ENCODE measurements at places on chromosomes 1 and 21.

GRCh38 chr1:201383647-201384405 lies 6.3 kb upstream of the TNNT2 start:
- peak; percentile 70 for DNase-seq

GRCh38 chr1:160359559-160360226 lies 7.2 kb upstream of the NHLH1 start:
- DNase-seq = peak; percentile 35

GRCh38 chr1:200373811-200374231 lies 36.0 kb downstream of the ZNF281 start:
- DNase-seq = no peak

- peak; percentile 71 for DNase-seq
Measured at GRCh38 chr1:216183454-216183853, 239.8 kb downstream of the USH2A start.

DNA sequence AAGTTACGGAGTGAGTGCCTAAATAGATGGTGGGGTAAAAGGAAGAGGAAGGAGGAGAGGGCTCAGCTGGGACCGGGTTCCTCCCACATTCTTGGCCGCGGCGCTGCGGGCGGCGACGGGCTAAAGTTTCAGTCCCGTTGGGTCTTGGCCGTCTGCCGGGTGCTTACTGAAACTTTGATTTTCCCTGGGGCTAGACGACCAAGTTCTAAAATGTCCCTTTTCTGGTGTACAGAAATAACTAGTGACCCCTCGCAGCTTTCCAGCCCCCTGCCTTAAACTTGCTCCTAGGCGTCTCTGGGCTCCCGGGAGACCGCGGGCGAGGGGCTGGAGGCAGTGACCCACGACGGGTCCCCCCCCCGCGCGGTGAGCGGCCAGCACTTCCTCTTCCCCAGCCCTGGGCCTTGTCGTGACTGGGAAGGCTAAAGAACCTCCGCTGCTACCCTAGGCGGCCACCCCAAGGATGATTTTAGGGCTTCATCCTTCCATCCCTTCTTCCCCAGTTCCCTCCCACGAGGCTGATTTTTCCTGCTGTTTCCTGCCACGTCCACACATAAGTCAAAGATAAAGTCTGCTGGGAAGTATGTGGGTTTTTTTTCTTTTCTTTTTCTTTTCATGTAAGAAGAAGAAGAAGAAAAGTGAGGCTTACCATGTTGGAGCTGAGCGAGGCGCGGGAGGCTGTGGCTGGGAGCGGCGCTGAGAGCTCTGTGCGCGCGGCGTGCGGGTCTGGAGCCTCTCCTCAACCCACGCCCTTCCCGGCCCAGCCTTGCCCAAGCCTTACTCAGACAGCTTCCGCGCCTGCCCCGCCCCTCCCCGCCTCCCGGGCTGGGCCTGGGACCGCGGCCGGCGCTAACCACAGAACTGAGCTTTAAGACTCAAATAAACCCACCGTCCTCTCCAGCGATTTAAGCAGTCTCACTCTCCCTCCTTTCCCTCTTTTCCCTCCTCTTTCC lies at the start of gene S100A11:
Gene S100A11 (minus strand): TSS at position 738 of the 950 bp plus-strand sequence. CDS start 89 bp downstream, at position 649.
- peak; percentile 89 for DNase-seq

- no peak for DNase-seq
Measured at GRCh38 chr1:229196404-229197264, 74.3 kb upstream of the RAB4A start.

DNA sequence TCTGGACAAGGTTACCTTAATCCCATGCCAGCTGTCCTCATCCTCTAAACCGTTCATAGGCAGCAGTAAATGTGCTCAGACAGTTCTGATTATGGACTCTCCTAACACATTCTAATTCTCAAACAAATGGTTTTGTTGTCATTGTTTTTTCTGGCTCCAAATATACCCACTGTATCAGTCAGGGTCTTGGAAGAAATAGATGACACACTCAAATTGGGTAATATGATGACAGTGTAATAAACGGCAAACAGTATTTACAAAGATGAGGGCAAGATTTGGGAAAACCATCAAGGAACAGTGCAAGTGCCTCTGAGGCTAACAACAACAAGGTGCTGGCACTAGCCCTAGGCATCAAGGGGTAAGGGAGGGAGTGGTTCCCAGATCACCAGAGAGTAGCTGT lies 4.3 kb upstream of the CDC20 start:
- no peak for DNase-seq

- DNase-seq = no peak
Measured at GRCh38 chr1:183862967-183863366, 58.0 kb downstream of the RGL1 start.

GRCh38 chr1:62676611-62677356 lies 11.4 kb downstream of the DOCK7 start:
- peak; percentile 5 for DNase-seq

DNA sequence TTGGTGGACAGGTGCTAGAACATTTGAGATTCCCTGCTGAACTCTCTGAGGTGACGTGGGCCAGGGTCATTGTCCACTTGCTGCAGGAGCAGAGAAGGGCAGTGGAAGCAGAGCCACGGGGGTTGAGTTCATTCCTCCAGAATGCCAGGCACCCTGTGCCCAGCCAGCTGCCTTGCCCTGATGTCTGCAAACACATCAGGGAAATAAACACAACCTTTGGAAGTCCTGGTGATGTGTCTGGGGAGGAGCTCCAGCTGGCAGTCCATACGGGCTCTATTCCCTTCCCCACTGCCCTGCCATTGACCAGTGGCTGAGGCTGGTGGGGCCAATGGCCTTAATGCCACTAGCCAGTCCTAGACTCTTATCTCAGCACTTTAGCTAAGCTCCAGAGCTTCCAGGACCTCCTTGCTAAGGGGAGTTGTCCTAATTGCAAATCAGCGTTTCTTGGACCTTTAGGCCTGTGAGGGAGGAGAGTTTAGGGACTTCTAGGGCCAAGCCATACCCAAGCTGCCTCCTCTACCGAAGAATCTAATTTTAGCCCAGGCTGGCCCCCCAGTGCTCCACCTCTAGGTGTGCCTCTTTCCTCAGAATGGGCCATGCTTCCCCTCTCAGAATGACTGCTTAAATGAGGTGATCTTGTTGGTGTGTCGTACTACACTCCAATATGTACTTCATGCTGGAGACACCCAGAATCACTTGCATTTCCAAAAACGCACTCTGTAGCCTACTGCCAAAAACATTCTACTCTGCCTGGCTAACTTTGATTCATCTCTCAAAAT lies 25.9 kb upstream of the MFSD2A start:
- DNase-seq = no peak

DNA sequence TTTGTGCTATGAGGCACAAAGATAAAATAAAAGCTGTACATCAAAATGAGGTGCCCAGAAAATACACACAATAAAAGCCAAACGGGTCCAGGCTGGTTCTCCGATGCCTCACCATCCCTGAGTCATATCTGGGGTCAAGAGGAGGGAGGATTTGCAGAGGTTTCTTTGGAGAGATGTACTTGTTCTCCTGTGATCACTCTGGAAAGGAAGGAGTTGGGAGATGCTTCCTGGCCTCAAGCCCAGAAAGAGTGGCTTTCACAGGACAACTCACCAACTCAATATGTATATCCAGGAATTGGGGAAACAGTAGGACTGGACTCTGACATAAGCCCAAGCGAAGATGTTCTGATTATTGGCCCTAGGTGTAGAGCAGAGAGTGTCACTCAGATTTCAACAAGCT lies 51.9 kb downstream of the DIPK1A start:
- peak; percentile 80 for DNase-seq

- DNase-seq = no peak
Measured at GRCh38 chr1:184771190-184771691, 16.6 kb upstream of the EDEM3 start.

- no peak for DNase-seq
Measured at GRCh38 chr1:194866153-194866552, 1679.7 kb upstream of the B3GALT2 start.

GRCh38 chr1:112618721-112619517 lies at the start of gene ST7L:
TSS of gene ST7L (minus strand) at chr1:112619141. CDS start at chr1:112619113, 28 bp downstream.
- DNase-seq = peak; percentile 53

- no peak for DNase-seq
Measured at GRCh38 chr1:3545363-3546047, 65.8 kb downstream of the MEGF6 start.

DNA sequence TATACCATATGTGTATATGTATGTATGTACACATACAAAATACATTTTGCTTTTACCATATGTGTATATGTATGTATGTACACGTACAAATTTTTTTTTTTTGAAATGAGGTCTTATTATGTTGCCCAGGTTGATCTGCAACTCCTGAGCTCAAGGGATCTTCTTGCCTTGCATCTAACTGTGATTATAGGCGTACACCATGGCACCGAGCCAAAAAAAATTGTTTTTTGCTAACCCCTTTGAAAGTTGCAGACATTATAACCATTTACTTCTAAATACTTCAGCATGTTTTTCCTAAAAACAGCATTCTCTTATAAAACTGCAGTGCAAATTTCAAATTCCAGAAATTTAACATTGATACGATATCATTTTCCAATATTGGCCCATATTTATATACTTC lies 147.0 kb downstream of the POU2F1 start:
- no peak for DNase-seq

GRCh38 chr21:46124083-46124925 lies 26.4 kb downstream of the COL6A2 start:
- no peak for DNase-seq

All from A172 (cell line).